Frontal cortex (tissue), 4 donors: ENCODE measurements at places on chromosomes 5 and 9.

- no peak for DNase-seq
Observed at GRCh38 chr5:135693371-135693955, 114.7 kb upstream of the CXCL14 start.

DNA sequence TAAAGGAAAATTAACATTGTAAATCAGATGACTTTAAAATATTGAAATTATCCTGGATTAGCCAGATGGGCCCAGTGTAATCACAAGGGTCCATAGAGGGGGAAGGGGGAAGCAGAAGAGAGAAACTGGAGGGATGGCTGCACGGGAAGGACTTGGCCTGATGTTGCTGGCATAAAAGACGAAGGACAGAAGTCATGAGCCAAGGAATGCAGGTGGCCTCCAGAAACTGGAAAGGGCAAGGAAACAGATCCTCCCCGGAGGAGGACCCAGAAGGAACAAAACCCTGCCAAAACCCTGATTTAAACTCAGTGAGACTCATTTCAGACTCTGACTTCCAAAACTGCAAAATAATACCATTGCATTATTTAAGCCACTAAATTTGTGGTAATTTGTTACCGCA lies 100.2 kb downstream of the ADAMTS2 start:
- DNase-seq = no peak

DNA sequence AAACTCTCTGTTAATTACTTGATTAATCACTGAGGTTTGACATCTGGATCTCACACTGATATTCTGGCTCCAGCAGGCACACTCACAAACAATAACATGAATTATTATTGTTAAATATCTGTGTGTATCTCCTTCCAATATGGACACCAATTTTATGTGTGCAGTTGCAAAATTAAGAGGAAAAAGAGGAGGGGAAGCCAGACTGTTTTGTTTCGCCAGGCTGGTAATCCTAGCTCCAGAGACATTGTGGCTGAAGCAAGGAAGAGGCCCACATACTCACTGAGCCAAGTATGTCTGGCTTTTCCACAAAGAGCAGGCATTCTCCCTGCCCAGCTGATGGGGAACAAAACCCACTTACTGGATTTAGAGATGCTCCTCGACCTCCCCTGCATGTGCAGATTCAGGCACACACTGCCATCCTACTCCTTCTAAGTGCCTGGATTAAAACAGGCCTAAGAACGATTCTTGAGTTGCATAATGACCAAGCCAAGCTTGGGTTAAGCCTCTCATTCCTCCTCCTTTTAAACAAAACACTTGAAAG lies 181.9 kb downstream of the ESM1 start:
- DNase-seq = no peak

- DNase-seq = no peak
Observed at GRCh38 chr9:90904706-90905478, 103.3 kb downstream of the SYK start.

- DNase-seq = no peak
Observed at GRCh38 chr5:67620424-67621397, 424.1 kb upstream of the CD180 start.

DNA sequence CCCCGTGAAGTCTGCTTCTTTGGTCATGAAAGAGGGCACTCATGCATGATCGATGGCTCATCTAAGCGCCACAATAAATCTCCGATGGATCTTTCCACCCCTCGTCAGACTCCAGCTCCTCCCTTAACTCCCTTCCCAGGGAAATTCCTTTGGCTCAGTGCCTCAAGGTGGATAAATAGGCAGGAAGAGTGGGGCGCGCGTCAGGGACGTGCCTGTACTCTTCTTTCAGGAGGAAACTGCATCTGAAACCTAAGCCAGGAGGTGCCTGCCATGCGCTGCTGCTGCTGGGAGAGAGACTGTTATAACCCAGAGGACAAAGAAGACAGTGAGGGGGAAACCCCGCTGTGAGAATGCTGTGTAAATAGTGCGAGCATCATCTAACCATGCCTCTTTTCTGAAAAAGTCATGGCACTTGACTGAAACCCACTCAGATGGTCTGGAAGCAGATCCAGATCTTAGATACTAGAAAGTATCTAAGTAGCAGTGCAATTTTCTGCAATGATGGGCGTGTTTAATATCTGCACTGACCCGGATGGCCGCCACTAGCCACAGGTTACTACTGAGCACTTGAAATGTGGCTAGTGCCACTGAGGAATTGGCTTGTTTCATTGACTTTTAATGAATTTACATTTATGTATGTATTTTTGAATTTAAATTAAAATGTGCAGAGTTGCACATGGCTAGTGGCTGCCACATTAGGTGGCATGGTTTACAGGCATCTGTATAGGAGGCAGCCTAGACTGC lies 120.3 kb upstream of the BASP1 start:
- no peak for DNase-seq

DNA sequence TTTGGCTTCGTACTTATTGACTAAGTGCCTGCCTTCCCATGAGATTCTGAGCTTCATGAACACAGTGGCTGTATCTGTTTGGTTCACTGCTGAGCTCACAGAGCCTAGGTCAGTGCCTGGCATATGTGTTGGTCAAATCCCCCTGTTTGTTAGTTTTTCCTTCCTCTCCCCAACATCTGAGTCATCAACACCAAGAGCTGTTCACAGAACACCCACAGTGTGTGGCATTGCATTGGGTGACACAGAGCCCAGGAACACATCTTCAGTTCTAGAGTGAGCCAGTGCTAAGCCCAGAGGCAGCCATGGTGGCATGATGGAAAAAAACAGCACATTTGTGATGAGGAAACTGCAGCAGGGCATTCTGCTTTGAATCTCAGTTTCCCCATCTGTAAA lies 294.6 kb downstream of the SEC61B start:
- DNase-seq = no peak

DNA sequence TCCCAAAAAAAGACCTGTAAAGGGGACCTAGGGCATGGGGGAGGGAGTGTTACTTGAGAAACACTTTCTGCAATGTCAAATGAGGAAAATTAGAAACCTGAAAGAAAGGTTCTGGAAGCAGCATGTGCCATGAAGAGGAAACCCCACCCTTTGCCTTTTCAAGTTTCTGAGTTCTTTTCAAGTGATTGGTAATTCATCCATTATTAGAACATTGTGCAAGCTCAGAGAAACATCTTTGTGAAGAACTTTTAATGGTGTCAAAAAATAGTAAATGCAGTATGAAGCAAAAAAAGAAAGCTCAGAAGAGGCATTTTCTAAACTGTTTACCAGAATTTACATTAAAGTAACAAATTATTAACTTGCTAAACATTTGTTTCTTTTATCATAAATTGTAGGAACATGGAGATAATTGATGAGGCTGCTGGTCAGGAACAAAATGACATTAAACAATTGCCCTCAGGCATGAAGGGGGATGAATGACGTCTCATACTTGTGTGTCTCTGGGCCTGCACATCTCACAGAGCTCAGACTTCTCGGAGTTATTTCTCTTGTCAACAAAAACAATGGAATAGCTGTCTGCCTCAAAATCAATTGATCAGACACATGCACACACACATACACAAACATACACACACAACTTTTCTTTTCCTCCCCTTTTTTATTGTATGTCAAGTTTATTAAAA lies 1946.0 kb upstream of the CDH6 start:
- no peak for DNase-seq

DNA sequence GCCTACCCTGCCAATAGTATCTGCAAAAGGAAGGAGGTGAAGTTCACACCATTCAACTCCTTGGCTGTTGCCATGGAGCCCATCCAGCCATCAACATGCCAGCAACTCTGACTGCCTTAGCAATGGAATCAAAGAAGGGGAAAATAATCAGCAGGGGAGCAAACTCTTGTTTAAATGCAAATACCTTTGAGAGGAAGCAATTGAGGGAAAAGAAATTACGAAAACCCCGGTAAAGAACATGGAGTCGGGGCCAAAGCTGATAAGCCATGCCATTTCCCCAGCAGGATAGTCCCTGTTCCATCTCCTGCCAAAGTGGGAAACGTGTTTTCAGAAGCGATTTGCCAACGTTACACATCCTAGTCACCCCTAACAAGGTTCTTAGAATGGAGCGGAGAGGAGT lies 69.0 kb downstream of the MFAP3 start:
- DNase-seq = no peak

DNA sequence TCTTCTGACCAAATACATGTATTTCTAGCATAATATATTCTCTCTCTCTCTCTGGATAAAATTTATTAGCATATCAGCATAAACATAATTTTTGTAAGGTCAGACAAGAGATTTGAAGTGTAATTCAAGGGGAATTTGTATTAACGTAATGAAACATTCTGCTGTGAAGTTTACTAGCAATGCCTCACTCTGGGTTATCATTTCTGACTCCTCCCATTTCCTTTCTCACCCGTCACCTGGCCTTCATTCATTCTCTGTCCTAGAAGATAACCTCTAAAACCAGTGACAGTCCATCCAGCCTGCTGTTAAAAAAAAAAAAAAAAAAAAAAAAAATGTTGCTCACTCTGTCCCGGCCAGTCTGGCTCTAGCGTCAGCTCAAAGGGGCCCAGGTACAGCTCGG lies 27.1 kb downstream of the GRAMD2B start:
- DNase-seq = no peak

GRCh38 chr5:32785611-32786254 lies 74.6 kb downstream of the NPR3 start:
- no peak for DNase-seq
